CD4-positive, alpha-beta T cell treated with Interferon gamma for 1 hour (primary cell): ENCODE measurements at places on chromosomes 11 and 22.

DNA sequence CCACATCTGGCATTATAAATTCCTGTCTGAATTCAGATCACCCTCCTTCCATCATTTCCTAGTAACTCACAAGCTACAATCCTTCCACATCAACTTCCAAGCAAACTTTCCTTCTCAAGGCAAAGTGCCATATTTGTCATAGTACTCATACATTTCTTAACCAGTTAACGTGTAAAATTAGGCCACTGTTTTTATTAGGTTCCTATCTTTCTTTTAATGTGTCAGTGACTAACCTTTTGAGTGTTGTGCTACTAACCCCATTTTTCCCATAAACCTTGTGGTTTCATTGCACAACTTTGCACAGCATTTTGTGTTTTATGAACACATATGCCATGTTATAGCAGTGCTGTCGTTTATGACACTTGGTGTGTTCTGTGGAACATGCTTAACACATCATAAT, 90.1 kb downstream of the KIF18A start:
- DNase-seq: no peak

- no peak for DNase-seq
These were observed 60.0 kb downstream of the MYEOV start for GRCh38 chr11:69353696-69354544.

DNA sequence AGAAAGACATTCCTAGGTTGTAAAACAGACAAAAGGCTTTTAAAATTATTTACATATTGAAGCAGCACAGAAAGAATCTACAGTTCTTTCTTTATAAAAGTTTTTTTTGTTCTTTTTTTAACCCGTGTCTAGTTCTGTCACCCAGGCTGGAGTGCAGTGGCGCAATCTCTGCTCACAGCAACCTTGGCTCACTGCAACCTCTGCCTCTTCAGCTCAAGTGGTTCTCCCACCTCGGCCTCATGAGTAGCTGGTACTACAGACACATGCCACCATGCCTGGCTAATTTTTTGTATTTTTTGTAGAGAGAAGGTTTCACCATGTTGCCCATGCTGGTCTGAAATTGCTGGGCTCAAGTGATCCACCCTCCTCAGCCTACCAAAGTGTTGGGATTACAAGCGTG, 3.8 kb upstream of the INCENP start:
- DNase-seq: no peak

GRCh38 chr11:2886191-2886894, 768 bp upstream of the CDKN1C start:
- no peak for DNase-seq

DNA sequence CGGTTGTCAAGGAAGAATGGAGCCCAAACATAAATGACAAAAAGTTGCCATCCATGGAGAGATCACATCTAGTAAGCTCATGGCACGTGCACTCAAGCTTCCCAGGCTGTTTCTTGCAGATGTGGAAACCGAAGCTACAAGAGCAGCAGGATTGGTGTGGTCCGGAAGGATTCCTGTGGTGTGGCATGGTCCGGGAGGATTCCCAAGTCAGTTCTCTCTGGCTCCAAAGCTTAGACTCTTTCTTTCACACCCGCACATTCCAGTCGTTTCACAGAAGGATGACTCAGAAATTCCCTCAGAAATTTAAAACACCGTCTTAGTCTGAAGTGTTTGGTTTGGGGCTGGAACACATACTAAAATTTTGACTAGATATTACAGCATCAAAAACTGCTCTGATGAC, 78.0 kb upstream of the DRD2 start:
- no peak for DNase-seq

DNA sequence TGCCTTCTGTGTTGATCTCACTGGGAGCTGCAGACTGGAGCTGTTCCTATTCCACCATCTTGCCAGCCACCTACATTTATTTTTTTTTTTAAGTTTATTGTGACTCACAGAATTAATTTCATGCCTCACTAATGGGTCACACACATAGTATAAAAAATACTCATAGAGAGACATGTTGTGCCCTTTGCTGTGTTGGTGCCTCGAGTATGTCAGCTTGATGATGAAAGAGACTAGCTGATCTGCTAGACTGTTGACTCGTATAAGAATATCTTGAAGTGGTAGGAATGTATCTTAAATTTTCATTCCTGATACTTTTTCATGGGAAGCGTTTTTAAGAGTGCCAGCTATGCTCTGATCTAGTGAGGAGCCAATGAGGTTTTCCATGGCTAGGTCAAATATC, 28.6 kb upstream of the AMPD3 start:
- no peak for DNase-seq

DNA sequence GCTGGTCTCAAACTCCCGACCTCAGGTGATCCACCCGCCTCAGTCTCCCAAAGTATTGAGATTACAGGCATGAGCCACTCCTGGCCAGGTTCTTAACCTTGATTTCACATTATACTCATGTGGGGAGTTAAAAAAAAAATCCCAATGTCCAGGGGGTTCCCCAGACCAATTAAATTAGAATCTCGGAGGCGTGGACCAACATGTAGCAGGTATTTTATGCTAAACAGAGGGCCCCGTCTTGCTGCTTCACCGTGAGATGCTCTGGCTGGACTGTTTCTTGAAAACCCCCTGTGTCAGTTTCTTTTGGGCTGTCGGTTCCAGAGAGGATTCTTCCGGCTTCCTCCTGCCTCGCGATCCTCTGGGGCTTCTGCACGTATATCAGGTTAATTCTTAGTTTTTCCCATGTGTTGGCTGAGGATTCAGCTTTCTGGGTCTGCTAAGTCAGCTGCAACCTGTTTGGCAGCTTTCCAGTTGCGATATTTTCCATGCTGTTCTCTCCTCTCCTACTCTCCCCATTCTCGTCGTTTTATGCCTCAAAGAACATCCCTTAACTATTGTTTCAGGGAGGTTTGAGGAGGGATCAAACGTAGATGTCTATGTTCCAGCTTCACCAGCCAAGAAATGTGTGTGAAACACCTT, 50.6 kb upstream of the ACCSL start:
- DNase-seq: no peak

DNA sequence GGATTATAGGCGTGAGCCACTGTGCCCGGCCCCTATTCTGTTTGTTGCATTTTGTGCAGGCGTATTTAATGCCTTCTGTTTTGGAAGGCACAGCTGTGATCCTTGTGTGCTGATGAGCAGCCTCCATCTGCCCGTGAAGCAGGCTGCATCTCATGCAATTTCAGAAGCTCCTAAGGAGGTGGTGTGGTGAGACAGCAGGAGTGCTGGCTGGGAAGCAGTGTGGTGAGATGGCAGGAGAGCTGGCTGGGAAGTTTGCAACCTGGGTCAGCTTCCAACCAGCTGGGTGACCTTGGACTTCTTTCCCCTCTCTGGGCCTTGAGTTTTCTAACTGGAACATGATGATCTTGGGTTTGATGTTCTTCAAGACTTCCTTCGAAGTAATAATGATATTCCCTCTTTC, 525.1 kb downstream of the TBC1D22A start:
- DNase-seq: no peak

GRCh38 chr11:19656140-19656541, 56.5 kb upstream of the NAV2 start:
- no peak for DNase-seq

DNA sequence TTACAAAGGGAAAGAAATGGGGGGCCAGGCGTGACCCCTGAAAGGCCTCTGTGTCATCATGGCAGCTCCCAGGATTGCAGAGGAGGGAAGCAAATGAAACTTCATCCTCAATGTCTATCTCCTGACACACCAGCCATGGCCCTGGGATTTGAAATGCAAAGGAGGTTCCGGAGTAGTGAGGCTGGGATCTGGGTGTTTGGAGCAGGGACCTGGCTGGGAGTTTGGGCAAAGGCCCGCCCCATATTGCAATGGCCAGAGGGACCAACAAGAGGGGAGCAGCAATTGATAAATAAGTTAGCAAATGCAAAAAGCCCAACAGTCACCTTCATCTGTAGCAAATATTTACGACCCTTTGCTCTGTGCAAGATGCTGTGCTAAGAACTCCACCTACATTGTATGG, 77.7 kb upstream of the CCND1 start:
- no peak for DNase-seq

DNA sequence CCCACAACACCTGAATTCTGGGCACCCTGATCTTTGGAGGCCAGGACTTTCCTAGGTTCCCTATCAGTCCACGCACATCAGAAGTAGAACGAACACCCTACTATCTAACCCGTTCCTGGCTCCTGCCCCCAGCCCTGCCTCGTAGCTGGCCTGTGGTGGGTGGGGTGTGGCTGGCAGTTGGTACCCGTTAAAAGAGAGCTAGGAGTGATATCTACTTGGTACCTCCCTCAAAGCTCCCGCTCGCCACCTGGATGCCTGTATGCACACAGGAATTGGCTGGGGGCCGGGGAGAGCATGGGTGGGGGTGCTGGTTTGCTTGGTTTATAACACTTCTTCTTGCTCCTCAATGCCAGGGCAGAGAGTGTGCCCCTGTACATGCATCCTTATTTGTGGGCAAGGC, 14.0 kb upstream of the NECTIN1 start:
- no peak for DNase-seq

DNA sequence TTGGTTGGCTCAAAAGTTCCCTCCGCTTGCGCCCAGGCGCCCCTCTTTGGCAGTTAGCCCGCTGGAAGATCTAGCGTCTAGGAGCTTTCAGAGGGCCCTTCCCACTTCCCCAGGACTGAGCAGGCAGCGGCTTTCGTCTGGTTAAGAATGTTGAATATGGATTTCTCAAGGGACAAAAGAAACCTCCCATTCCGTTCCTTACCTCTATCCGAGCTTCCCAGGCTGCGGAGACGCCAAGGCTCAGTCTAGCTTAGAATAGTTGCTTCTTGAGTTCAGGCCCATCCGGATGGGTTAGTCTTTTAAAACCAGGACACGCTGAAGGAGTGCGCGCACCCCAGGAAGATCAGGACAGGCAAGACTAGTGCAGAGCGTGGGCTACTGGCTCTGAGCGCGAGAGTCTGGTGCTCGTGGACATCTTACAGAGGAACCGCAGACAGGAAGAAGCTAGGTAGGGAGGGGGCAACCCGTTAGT, 1.6 kb downstream of the NELL1 start:
- no peak for DNase-seq

DNA sequence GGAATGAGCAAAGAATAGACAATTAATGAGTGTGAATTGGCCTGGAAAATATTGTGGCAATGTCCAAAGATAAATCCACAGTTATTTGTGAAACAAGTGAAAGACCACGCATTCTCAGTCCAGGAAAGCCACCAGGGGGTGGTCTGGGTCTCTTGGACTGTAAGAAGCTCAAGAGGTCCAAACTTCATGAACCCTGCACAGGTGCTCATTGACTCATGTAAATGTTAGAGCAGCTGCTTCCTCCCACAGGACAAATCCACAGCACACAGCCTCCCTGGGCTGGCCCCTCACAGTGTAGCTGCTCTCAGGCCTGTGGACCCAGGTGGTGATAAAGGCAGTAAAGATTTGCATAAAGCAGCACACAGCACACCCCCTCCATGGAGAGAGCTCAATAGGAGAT, 114.0 kb downstream of the ZNF280B start:
- DNase-seq: peak; percentile 43

GRCh38 chr11:10387206-10388083, 67.6 kb upstream of the AMPD3 start:
- DNase-seq: no peak

DNA sequence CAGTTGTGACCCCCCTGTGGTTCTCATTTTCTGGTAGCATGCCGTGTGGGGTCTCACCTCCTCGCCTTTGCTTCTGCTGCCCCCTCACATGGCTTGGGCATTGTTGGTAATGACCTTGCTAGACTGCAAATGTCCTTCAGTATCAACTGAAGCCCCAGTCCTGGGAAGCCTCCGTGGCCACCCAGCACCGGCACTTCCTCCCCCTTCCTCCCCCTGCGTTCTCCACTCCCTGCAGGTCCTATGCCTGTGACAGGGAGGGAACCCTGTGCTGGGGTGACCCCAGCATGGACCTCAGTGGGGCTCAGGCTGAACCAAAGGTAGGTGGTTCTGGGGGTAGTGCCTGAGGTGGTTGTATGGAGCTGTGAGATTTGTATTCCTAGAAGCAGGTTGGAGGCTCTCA, 5.9 kb downstream of the ST3GAL4 start:
- DNase-seq: no peak

DNA sequence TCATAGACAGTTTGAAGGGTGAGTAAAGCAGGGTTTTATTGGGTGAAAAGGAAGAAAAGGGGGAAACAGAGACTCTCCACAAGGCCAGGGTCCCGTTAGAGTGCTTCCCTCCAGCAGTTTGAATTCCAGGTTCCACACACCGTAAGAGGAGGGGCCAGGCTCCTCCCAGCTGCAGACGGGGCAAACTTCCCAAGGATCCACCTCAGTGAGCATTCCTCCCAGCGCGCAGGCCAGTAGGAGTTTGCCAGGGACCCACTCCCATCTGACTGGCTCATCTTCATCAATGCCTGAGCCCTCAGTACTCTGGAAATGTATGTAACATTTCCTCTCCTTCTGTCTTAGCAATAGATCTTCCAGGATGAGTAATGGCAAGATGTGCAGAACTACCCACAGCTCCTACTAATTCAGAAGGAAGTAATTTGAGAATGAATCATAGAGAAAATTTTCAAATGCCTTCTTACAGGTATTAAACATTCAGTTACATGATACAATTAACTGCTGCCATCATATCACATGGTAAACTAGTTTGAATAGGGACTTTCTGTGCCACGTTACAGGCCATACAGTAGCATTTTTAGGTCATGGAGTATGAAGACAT, 34.0 kb upstream of the TRPC6 start:
- DNase-seq: no peak

- no peak for DNase-seq
These were observed 6.2 kb downstream of the PYGM start for GRCh38 chr11:64753380-64754123.
